Esophagus (tissue), 2 donors: ENCODE measurements at places on chromosomes 5 and 9. TPM values are rescaled to one million over a fixed set of nuclear protein-coding genes. Genes with fewer than 3 reads are reported as not detected.

FAM78A gene
- 0.62 TPM for polyA plus RNA-seq

FOXI1 gene
- polyA plus RNA-seq, result not detected

SHOC1 gene
- 0.06 TPM for polyA plus RNA-seq

TTLL11 gene
- polyA plus RNA-seq, result 2.3 TPM

DENND4C gene
- 9.1 TPM for polyA plus RNA-seq

PCDHGC5 gene
- polyA plus RNA-seq, result 0.05 TPM

SPATA9 gene
- polyA plus RNA-seq, result not detected

NIPAL4 gene
- 5.4 TPM for polyA plus RNA-seq

SLC4A9 gene
- 0.14 TPM for polyA plus RNA-seq
